ENCODE measurements at places on chromosomes 3 and 15.

- DNase-seq: no peak
These were observed 730.7 kb downstream of the AGBL1 start for GRCh38 chr15:86810329-86810728.

GRCh38 chr15:78408355-78408640 lies 29.7 kb upstream of the IREB2 start:
- DNase-seq: no peak

DNA sequence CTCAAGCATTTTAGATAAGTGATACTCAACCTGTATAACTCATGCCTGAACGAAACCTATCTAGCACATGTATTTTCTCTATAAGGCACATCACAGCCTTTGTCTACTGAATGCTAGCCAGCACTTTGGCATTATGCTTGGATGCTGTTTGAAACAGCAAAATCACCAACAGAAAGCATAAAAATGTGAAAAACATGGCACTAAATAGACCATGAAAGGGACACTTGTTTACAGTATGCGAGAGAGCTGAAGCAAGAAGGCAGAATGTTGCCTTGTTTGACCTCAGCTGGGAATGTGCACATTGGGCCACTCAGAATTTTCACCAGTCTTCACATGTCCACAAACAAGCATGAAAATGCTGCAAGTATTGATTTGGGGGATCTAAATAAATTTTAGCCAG lies 59.5 kb downstream of the MINDY2 start:
- DNase-seq: no peak

GRCh38 chr15:80489030-80489594 lies 84.9 kb downstream of the ARNT2 start:
- DNase-seq: no peak

- DNase-seq: no peak
These were observed 3.5 kb downstream of the BTBD1 start for GRCh38 chr15:83063551-83063950.

DNA sequence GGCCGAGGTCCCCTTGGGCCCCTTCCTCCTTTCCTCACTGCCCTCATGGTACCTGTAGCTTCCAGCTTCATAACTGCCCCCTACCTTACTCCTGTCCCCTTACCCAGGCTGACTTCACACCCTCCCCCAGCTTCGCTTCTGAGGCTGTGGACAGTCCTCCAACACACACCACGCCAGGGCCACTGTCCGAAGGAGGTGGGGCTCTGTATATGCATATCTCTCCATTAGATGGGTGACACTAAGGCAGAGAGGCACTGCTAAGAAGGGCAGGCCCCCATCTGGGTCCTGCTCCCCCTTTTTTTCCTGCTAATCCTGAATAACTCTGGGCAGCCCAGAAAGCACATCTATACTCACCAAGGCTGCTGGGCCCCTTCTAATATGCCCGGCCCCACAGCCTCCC lies 1.0 kb upstream of the COL7A1 start:
- DNase-seq: no peak

DNA sequence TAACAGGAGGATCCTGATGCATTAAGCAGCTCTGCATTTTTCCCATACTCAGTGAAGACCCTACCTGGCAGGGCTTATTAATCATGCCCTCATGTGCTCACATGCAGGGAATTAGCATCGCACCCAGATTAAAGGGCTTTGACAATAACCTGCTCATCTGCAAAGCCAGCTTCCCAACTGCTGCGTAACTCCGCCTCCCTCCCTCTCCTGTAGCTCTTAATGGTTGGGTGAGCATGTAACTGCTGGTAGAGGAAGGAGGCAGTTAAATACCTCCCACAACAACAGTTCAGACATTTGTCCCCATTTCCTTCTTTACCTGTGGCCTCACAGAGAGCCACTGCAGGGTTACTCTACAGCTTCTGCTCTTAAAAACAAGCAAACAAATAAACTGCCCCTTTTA lies 203.6 kb upstream of the WNT5A start:
- DNase-seq: no peak

DNA sequence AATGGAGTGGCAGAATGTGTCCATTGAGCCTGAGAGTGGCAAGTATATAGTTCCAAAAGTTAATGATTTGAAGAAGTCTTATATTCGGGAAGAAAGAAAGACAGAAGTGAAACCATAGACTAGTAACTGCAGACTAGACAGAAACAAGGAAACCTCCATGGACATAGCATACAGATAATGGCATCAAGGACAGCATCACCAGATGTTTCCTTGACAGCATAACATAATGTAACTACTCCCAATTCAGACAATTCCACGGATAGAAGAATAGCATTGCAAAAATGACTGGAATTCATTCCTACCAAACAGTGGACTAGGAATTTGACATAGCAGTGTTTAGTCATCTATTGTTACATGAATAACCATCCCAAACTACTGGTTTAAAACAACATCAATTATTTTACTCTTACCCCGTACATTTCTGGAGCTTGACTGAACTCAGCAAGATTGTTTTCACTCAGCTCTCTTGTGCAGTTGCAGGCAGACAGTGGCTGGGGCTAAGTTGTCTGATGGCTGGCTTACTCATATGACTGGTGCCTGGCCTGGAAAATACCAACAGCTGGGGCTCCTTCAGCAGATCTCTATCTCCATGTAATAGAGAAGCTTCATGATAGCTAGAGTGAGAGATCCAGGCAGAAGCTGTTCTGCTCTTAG lies 109.7 kb upstream of the GADL1 start:
- DNase-seq: peak; percentile 71

Data from SW 1271 (cell line).